Bronchial epithelial cell (primary cell): ENCODE measurements at places on chromosomes 3 and 15.

DNA sequence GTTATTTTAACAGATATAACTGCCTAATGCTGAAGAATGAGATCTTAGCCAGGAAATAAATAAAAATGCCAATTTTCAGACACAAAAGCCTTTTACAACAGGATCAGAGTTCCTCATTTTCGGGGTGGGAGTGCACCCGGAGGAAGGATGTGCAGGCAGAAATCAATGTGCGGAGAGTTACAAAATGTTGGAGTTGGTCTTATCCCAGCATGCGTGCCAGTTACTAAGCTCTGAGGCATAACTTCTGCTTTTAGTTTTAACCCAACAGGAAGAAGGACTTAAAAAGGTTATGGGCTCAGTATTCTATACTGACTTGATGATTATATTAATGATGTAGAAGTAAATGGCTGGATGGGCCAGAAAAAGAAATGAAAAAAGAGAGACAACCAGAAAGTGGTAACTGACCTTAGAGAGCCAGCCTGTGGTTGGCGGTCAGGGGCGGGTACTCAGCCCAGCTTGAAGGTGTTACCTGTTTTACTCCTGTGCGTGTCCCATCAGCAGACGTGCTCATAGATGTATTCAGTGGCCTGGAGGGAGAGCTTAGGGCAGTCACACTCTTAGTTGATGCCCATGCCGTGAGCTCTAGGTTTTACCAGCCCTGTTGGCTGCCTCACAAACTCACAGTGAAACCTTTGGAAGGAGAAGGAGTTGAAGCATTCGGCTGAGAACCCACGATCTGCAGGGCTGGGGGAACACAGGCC is 164.7 kb downstream of the SV2B start:
- DNase-seq: no peak

GRCh38 chr3:89358281-89358680 is 250.9 kb downstream of the EPHA3 start:
- DNase-seq: peak; percentile 62

DNA sequence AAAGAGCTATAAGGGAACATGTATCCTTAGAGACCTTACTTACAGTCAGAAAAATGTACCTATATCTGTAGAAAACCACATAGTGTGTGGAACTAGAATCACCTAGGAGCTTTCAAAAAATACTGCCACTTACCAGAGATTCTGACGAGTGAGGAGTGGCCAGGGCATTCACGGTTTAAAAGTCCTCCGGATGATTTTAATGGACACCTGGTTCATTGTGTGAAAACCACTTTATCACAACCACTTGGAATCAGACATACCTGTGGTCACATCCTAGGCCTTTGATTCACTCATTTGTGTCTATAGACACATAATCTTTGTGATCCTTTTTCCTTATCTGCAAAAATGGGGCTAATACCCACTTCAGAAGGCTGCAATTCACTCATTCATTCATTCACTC is 159.8 kb downstream of the MBNL1 start:
- DNase-seq: no peak

DNA sequence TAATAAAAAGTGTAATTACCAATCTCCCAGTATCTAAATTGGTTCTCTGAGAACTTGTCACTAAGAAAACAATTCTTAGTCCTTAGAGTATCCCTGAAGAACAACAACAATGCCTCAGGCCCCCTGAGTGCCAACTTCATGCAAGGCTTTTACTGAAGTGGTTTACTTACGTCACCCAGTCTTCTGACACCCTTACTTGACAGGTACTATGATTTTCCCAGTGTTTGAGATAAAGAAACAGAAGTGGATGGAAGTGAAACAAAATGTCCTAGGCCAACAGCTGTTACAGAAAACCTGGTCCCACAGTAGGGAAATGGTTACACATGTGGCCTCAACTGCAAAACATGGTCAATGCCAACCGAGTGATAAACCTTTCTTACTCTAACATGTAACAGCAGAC is 331.1 kb downstream of the FOXP1 start:
- DNase-seq: no peak

DNA sequence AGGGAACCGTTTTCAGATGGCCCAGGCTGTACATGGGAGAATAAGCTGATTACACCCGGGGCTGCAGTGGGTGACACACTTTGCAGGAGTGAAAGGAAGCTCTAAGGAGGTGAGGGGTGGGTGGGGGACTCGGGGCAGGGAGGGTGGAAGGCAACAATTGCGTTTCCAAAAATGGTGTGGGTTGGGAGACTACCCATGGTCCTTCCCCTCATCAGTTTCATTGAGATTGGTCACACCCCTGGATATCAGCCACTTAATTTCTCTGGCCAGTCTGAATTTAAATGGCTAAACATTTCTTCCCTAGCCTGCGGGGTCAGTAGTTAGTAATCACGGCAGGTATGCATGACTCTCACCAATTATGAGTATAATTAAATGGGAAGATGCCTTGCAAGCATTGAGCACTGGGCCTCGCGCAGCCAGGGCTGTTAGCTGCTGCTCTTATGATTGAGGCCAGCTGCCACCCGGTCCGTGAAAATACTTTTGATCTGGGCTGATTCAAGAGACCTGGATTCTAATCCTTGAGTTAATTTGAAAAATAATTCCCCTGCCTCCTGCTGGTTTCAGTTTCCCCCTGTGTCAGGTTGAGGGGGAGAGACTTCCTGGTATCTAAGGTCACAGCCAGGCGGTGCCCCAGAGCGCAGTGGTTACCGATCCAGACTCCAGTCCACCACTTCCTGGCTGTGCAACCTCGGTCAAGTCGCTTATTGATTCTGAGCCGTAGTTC is 23.3 kb downstream of the SLC6A6 start:
- peak; percentile 36 for DNase-seq
